ENCODE measurements at places on chromosomes 11 and 22. TPM values are rescaled to one million over a fixed set of nuclear protein-coding genes. Genes with fewer than 3 reads are reported as not detected.

DNA sequence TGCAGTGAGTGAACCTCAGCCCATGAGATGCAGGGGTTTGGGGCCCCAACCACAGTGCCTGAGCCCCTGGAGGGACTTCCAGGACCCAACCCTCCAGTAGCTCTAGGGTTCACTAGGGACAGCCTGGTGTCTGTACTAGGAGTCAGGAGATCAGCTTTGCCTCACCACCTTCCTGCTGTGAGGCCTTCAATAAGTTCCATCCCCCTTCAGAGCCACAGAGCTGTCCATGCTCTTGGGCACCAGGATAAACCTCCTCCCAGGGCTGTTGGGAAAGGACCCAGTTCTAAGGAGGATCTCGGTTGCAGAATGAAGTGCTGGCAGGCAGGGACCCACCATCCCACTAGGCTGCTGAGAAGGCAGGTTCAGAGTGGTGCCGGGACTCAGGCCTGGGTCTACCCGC, 9.7 kb downstream of the ARHGEF17 start:
- no peak for DNase-seq

- DNase-seq = no peak
Measured at GRCh38 chr11:85540635-85541205, 86.4 kb downstream of the DLG2 start.

GRCh38 chr11:121352251-121352891, 59.8 kb downstream of the SC5D start:
- no peak for DNase-seq

GRCh38 chr11:118607401-118608359, at the start of gene PHLDB1:
Gene PHLDB1 (plus strand): TSS chr11:118607615. CDS start chr11:118613837, 6,222 bp downstream.
- peak; percentile 77 for DNase-seq

MS4A12 gene
- total RNA-seq = 0.27 TPM

DNA sequence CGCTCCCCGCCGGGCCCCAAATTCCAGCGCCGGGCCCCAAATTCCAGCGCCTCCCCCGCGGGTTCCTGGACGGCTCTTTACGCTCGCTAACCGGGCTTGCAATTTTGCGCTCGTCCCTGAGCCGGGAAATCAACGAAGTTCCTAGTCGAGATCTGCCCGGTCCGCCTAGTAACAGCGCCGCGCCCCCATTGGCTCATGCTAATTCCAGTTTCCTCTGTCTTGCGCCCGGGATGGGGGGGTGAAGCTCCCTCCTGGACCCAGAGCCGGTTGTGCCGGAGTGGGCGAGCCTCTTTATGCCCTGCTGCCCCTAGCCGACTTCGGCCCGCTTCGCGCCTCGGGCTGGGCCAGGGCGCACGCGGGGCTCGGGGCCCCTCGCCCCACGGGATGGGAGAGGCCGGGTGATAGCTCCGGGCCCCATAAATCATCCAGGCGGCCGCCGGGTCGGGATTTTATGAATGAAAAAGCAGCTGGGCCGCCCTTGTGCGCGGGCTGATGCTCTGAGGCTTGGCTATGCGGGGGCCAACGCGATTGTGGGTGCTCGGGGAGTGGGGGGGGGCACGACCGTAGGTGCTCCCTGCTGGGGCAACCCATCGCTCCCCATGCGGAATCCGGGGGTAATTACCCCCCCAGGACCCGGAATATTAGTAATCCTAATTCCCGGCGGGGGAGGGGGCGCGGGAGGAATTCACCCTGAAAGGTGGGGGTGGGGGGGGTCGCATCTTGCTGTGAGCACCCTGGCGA, 1.8 kb upstream of the CCND1 start:
- peak; percentile 94 for DNase-seq

- DNase-seq = no peak
Measured at GRCh38 chr11:86589204-86589603, 83.2 kb downstream of the ME3 start.

DNA sequence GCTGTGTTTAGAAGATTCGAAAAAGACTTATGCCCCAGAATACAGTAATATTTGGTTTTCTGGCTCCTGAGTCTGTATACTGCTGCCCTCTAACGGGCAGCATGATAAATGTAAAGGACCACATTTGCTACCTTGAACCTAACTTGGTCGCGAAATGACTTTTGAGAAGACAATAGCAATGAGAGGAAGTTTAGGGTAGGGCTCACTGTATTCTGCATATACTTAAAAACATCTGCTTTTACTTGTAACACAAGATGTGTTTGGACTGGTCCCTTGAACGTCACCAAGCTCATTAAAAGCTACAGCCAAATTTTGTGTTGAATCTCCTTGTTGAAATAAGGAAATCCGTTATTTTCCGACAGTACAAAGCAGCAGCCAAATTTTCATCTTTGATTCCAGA, 309.1 kb downstream of the SWAP70 start:
- DNase-seq = peak; percentile 55

KBTBD4 gene
- 26.0 TPM for total RNA-seq

STT3A gene
- 482 TPM for total RNA-seq

GRCh38 chr22:32237906-32238305, 17.2 kb downstream of the SLC5A4 start:
- DNase-seq = no peak

CLTCL1 gene
- total RNA-seq = 5.8 TPM

- no peak for DNase-seq
Measured at GRCh38 chr22:19085233-19085718, 36.9 kb downstream of the DGCR2 start.

SPCS2 gene
- total RNA-seq = 60.6 TPM

IL17REL gene
- not detected for total RNA-seq

DNA sequence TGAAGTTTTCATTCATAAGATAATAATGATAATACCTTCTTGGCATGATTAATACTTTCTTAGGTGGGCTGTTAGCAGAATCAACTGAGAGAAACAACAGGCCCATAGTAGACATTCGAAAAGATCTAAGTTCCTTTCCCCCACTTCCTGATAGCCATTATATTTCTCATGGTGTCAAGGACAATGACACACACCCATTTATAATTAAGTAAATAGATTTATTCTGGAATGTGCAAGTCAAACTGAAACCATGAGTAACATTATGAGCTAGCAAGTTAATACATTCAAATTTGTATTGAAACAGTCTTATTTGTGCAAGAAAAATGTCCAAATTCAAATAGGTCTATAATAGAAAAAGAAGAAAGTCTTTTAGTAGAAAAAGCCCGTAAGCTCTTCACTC, 301.1 kb downstream of the GUCY1A2 start:
- DNase-seq = no peak

DNA sequence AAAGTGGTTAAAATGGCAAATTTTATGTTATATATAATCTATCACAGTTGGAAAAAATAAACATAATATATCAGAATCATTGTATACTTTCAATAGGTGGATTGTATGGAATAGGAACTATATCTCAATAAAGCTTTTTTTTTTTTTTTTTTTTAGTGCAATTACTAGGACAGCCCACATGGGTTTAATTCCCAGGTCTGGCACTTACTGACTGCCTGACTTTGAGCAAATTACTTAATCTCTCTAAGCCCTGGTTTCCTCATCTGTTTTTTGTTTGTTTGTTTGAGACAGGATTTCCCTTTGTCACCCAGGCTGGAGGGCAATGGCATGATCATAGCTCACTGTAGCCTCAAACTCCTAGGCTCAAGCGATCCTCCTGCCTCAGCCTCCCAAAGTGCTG, 26.1 kb upstream of the BAIAP2L2 start:
- DNase-seq = no peak

DNA sequence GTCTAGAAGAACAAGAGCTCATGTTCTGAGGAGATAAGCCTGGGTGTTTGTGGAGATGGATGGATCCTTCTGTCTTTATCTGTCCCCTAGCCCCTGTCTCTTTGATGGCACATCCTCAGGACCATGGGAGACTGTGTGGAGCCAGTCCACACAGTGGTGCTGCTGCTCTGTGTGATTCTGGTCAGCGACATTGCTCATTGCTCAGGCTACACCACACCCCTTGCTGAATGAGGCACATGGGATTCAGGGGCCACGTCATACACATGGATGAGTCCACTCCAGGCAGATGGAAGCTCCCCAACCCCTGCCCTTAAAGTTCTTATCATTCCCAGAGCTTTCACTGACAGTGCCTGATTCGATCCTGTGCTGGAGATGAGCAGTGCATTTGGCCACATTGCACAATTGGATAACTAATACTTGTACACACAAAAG, 222.2 kb downstream of the NAV2 start:
- DNase-seq = peak; percentile 86

DNA sequence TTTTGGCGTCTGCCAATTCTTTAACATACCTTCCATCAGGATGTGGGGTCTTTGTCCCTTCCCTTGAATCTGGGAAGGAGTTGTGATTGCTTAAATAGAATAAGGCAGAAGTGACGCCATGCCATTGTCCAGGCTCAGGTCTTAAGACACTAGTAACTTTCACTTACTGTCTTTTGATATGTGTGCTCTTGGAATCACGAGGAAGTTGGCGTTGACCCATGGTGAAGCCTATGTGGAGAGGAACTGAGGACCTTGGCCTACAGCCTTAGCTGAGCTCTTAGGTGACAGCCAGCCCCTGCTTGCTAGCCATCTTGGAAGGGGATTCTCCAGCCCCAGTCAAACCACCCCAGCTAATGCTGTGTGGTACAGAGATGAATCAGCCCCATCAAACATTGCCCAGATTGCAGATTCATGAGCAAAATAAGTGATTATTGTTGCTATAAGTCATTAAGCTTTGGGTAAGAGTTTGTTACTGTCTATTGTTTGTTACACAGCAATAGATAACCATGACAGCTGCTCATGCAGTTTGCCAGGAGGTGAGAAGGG, 17.6 kb upstream of the CLPB start:
- DNase-seq = no peak

DNA sequence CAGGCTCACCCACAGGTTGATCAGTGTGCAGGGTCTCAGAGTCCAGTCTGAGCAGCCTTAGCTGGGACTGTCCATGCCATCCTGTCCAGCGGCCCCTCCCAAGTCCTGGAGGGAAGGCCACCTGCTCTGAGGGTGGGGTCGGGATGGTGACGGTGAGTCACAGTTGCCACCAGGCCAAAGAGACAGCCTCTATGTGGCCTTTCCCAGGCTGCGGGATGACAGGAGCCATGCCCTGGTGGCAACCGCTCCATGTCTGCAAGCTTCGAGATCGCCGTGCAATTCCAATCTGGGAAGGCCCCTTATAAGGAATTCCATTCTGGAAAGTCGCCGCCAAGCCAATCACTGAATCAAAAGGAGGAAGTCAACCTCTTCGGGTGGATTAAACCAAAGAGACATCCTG, 47.5 kb downstream of the RTL6 start:
- no peak for DNase-seq

FAM118B gene
- 27.3 TPM for total RNA-seq

- DNase-seq = no peak
Measured at GRCh38 chr11:3861683-3862082, 6.2 kb downstream of the STIM1 start.

- no peak for DNase-seq
Measured at GRCh38 chr22:39897841-39898240, 3.0 kb upstream of the GRAP2 start.

DNA sequence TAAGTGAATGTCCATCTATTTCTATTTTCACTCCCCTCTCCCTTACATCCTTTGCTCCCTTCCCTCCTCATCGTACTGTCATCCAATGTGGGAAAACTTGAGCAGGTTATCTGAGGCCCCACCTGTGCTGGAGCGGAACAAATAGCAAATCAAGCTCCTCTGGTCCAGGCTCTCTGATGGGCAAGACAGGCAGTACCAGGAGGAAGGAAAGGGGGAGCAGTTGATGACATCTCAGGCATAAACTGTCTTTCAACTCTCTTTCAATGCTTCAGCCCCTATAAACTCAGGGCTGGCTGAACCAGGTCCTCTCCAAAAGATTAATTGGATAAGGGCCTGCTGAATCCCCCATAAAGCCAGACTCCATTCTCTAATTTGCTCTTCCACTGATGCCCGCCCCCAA, 1.5 kb upstream of the CCKBR start:
- no peak for DNase-seq

DNA sequence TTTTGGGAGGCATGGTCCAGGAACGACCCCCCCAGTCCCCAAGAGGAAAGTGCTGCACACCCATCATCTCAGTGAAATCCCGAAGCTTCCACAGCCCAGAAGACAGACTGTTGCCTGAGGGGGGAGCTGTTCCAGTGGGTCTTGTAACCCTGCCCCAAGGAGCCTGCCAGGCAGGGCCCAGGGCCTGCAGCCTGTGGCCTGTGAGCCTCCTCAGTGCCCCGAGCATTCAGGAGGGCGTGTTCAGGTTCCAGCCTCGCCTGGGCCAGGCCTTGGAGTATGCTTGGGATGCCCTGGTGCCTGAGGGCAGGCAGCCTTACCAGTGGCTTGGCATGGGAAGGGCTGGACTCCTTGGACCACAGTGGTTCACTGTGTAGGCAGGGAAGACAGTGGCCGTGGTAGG, 18.0 kb upstream of the CABP2 start:
- DNase-seq = no peak

DNA sequence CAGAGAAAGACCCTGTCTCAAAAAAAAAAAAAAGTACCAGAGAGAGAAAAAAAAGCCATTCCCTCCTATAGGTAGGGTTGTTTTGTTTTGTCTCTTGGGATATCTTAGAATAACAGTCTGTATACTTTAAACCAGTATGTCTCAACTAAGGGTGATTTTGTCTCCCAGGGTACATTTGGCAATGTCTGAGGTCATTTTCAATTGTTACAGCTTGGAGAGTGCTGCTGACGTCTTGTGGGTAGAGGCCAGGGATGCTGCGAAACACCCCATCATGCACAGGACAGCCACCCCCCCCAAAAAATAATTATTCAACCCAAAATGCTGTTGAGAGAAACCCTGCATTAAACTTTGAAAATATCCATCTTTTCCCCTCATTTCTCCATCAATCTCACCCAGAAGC, 56.1 kb upstream of the CRTAM start:
- DNase-seq = no peak

HBB gene
- total RNA-seq = not detected
